ENCODE measurements at places on chromosomes 7 and 10.
A peak's percentile ranks its signal among the peaks of the same experiment; 100 is the strongest.

DNA sequence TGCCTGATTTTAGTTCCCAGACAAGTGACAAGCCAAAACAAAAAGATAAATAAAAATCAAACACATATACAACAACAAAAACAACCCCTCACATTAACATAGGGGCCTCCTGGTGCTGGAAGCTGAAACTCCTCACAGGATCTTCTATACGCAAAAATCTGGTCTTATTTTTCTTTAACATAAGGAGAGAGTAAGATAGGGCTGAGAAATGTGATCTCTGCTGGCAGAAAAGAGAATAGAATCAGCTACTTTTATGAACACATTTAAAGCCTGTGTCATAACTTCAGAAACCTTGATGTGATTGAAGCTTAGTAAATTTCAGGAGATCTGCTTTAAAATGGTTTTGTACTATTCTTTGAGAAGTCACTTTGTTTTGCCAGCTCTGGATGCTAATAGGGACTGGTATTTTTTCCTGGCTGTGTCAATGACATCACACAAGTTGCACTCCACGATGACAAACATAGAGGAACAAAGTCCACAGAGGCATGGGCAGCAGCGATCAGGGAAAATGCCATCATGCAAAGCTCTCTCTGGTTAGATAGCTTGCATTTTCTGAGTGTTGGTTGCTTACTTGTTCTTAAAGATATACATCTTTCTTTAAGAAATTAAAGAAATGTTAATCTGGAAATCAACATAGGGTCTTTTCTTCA lies 176.6 kb upstream of the SP4 start:
- DNase-seq = no peak

DNA sequence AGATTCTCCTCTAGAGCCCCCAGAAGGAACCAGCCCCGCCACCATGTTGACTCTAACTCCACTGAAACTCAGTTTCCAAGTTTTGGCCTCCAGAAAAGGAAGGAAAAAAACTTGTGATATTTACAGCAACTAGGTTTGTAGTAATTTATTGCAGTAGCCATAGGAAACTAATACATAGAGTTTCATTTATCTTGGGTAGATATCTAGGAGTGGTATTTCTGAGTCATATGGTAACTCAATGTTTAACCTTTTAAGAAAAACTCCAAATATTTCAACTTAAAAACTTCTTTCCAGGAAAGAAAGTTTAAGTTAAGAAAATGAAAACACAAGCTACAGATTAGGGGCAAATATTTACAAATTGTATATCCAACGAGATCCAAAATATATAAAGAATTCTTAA lies 576.7 kb downstream of the KCNMA1 start:
- DNase-seq = no peak

- DNase-seq = peak; percentile 22
These were observed 179.7 kb downstream of the XPNPEP1 start for GRCh38 chr10:109743574-109743973.

GRCh38 chr10:114881417-114881816 lies 56.6 kb upstream of the TRUB1 start:
- DNase-seq = no peak

DNA sequence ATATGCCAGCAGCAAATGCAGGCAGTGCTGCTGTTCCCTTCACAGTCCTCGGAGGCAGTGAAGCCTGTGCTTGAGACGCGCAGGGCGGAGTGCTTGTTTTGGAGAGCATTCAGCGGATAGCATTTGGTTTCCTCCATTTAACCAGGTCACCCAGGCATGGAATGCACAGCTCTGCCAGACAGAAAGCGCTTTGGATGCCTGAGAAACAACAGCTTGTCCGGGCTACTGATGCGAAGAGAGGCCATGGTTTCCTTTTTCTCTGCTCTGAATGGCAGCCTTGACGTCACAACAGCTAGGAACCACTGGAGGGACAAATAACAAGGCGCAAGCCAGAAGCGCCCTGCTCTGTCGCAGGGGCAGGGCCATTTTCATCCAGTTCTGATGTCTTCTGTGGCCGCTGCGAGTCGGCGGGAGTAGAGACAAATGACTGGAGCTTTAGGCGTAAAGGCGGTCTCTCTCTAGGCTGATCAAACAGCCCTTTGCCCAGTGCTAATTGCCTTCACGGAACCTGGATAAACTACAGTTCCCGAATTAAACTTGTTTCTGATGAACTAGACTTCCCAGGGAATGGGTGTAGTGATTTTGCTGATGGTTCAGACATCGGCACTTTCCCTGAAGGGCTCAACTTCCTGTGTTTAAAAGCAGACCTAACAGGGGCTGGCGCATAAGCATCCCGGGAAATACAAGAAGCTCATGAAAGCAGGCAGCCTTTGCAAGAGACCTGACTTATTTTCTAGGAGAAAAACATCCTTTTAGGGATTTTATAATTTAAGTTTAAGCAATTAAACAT lies 187.6 kb upstream of the KLF14 start:
- DNase-seq = peak; percentile 72

GRCh38 chr10:30378201-30378995 lies 29.3 kb upstream of the MTPAP start:
- no peak for DNase-seq

GRCh38 chr7:81110673-81111072 lies 191.8 kb upstream of the SEMA3C start:
- DNase-seq = no peak

GRCh38 chr10:89744026-89744425 lies 42.6 kb downstream of the KIF20B start:
- DNase-seq = peak; percentile 48

GRCh38 chr7:1794888-1795542 lies 124.9 kb downstream of the ELFN1 start:
- DNase-seq = peak; percentile 16

DNA sequence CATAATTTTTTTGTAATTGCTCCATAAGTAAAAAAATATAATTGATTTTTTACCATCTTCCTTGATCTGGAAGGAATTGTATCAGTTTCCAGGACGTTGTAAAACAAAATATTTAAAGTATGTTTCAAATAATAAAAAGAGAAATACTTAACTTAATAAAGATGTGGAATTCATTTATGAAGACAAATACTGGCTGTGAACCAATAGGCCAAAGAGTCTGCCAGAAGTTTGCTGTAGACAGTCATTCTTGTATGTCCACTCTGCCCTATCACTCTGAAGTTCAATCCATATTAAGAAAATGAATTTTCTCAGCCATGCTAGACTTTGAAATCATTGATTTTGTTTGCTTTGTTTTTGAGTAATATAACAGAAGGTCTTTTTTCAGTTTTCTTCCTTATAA lies 256.4 kb downstream of the TRIL start:
- DNase-seq = no peak

- DNase-seq = peak; percentile 70
These were observed 669 bp upstream of the AP5Z1 start for GRCh38 chr7:4774658-4775249.

GRCh38 chr10:12351447-12351846 lies 2.1 kb downstream of the CAMK1D start:
- no peak for DNase-seq

- no peak for DNase-seq
These were observed 7.8 kb upstream of the DLX6 start for GRCh38 chr7:96997512-96998032.

DNA sequence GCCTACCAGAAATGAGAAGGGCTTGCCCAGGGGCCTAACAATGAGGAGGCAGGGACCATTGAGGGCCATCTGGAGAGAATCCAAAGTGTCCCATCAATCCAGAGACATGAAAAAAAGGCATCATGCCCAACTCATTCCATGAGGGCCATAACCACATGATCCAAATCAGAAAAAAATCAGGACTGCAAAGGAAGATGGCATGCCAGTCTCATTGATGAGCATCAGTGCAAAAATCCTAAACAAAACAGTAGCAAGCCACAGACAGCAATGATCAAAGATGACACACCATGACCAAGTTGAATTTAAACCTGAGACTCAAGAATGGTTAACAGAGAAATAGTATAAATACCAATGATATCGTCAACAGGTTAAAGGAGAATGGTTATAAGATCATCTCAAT lies 7.0 kb upstream of the CYP3A4 start:
- peak; percentile 43 for DNase-seq

DNA sequence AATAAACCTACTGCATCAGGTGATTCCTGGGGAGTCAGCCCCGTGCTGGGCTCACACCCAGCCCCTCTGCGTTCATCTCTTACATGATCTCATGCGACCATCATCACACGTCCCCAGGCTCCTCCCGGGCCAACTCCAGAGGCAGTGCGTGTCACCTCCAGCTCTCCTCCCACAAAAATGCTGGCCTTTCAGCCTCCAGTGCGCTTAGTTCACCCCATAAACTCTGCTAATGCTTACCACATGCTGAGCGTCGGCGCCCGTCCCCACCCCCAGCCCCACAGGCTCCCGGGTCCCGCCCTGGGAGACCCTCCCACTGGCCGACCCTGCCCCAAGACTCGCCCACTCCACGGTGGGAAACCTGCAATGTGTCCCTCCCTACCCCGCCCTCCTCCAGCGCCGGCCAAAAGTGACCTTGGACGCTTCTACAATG lies 816 bp upstream of the SDK1 start:
- no peak for DNase-seq

- peak; percentile 49 for DNase-seq
These were observed 127.9 kb upstream of the STK17A start for GRCh38 chr7:43454936-43455518.

GRCh38 chr10:46545861-46546590 lies 10.4 kb downstream of the GPRIN2 start:
- DNase-seq = no peak

GRCh38 chr10:99123336-99123735 lies 112.3 kb downstream of the HPSE2 start:
- no peak for DNase-seq

DNA sequence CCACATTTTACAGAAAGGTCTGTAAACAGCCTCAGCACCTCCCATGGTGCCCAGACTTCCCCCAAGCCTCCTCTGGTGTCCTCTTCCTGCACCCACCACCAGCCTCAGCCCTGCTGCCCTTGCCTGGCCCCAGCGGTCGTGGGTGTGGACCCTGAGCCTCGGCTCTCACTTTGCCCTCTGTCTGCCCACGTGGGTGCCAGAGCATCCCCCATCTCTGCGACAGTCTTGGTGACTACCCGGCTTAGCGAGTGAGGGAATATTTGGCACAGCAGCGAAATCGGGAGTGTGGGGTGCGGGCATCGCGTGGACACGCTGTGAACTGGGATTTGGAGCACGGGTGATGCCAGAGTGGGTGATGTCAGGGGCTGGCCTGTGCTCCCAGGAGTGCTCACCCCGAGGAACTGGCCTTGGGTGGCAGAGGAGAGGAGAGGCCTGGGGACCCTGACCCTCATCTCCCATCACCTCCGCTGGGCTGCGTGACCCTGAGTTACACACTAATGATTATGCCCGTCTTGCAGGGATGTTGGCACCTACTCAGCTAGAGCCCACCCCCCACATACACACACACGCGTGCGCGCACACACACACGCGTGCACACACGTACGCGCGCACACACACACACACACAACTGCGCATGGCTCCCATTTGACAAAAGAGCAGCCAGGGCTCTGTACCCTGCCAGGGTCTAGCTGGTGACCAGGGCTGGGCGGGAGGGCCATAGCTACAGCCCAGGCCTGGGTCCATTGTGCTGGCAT lies 8.7 kb downstream of the ELFN1 start:
- no peak for DNase-seq

- no peak for DNase-seq
These were observed 10.6 kb downstream of the CPED1 start for GRCh38 chr7:120998996-120999565.

- no peak for DNase-seq
These were observed 15.5 kb downstream of the CYP2C19 start for GRCh38 chr10:94777886-94778458.

DNA sequence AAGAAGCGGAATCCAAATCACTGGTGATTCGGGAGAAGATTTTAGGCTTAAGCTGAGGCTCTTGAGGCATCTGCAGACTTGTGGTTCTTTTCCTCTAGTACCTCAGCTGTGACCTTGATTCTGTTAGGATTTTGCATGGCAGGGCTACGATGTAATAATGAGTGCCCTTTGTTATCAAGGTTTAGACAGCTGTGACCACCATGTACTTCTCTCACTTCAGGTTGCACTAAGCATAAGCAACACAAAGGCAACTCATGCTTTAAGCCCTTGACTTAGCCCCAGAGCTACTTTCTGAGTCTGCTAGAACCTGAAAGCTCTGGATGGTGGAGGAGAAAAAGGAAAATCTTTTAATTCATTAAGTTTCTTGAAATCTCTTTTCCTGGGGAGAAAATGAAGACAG lies 1052.3 kb upstream of the PHF14 start:
- no peak for DNase-seq

DNA sequence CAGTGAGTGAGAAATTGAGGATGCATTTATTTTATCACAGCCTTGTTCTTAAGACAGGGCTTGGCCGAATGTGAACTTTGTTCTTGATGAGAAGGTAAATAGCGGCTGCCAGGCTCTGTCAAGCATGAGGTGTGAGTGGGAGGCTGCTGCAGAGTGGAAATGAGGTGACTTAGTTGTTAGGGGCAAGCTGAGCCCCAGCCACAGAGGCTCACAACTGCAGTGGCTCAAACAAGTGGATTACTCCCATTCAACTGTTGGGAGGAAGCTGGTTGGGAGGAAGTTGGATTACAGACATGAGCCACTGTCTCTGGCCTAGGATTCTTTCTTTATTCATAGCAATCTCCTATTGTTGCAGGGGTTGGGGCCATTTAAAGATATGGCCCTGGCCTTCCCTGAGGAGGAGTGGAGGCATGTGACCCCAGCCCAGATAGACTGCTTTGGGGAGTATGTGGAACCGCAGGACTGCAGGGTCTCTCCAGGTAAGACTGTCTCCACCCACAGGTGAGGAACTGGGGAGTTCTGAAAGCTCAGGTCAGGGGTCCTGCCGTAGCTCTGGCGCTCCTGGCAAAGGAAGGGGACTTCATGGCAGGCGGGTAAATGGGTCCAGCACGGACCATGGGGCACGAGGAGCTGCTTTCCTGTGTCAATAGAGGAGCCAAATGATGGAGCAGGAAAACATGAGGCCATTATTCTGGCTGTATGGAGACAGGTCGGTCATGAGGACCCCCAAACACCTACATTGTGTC lies 7.1 kb downstream of the ZSCAN25 start:
- DNase-seq = no peak

DNA sequence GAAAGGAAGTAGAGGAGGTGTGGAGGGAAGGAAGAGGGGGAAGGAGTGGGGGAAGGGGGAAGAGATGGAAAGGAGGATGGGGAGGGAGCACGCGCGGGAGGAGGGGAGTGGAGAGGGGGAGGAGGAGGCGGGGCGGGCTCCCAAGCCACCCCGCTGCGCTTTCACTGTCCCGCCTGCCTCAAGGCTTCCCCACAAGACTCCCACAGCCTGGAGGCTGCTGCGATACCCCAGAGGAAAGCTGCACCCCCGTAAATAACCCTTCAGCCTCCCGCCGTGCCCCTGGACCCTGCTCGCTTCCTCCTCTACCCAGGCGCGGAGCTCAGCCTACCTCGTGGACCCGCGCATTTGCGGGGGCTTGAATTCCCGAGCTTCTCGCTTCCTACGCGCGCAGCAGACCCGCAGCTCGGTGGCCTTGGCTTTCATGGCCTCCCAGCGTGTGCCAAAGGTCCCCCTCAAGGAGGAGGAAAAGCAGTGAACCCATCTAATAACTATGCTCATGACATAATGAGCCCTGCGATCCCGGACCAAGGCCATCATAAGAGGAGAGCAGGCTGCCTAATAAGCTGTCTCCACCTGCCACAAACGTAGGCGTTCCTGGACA lies at the start of gene C10orf67:
Gene C10orf67, minus strand, starts transcription at position 557 of the 601 bp plus-strand sequence. Its CDS starts 23 bp downstream, at position 534.
- DNase-seq = peak; percentile 82

Measured in EL (cell line).